Inflammatory macrophage treated with lipopolysaccharide for 1 hour (primary cell): ENCODE measurements at places on chromosomes 2 and 18.

GRCh38 chr18:76679259-76679658, 143.1 kb upstream of the ZNF236 start:
- DNase-seq: no peak

DNA sequence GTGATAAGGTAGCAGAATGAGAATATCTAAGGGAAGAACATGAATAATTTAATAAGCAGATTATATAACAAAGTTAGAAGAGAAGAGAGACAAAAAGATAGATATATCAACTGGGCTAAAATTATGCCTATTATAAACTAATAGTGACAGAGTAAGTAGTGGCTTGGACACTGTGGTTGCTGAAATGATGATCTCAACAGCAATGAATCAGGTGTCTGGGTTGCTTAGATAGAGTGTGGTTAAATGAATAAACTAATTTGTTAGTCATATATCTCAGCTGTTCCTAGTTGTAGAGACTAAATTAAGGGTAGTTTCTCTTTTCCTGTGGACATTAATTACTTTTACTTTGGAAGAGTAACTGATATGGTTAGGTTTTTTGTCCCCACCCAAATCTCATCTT, 1485.4 kb upstream of the CELF4 start:
- DNase-seq: no peak

- DNase-seq: no peak
Measured at GRCh38 chr18:79637921-79638909, 41.4 kb upstream of the CTDP1 start.

DNA sequence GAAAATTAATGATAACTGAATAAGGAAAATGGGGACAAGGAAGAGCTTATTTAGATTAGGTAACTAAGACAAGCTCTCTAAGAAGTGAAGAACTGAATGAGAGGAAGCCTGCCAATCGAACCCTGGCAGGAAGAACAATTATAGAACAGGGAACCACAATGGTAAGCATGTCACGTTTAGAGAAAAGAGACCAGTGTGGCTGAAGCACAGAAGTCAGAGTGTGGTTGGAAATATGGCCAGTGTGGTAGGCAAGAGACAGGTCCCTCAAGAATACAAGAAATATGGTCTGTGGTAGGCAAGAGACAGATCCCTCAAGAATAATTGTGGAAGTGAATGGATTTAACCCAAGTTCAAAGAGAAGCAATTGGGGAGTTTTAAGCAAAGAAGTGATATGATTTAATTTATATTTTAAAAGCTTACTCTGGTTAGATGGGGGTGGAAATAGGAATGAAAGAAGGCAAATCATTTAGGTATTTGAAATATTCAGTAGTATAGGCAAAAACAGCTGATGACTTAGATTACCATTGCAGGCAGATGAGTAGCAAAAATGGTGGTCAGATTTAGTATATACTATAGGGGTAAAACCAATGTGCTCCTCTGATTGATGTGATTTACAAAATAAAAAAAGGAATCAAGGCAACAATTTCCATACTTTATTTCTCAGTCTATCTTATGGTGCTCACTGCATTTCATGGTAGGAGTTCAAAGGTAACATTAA, 38.8 kb upstream of the ERMN start:
- no peak for DNase-seq

DNA sequence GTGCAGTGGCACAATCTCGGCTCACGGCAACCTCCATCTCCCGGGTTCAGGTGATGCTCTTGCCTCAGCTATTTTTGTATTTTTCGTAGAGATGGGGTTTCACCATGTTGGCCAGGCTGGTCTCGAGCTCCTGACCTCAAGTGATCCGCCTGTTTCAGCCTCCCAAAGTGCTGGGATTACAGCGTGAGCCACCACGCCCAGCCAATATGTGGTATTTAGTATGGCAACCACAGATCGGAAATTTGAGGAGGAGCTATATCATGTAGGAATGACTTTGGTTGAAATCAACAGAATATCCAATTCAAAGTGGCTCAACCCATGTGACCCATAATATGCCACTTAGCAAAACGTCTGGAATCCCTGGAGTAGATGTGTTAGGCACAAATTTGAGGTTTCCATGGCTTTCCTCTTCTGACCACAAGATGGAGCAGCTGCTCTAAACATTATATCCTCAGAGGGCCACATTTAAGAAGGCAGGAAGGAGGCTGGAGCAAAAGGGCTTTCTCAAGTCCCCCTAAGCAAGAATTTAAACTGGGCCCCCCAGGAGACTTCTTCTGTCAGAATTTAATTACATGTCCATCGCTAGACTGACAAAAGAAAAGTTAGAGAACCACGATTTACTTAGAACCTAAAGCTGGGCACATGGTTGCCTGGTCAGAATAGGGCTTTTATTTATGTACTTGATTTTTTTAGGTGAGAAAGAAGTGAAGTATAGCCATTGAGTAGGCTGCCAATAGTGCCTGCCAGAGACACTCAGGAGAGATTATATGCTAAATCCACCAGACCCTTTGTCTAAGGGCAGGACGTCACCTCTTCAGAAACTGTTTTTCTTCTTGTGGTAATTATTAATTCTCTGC, 49.6 kb upstream of the ITSN2 start:
- peak; percentile 39 for DNase-seq

DNA sequence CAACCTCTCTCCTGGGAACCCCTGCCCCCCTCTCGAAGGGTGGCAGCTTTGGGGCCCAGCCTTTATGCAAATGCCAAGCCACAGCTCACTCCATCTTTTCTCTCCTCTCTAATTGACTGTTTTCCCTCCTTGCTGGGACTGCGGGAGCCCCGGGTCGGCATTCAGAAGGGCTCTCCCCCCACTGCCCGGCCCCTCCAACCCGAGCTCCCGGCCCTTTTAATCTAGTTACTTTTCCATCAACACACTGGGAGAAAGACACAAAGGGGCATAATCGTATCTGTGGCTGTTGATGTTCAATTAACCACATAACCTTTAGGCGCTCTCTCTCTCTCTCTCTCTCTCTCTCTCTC, 95.4 kb downstream of the INHBB start:
- no peak for DNase-seq

DNA sequence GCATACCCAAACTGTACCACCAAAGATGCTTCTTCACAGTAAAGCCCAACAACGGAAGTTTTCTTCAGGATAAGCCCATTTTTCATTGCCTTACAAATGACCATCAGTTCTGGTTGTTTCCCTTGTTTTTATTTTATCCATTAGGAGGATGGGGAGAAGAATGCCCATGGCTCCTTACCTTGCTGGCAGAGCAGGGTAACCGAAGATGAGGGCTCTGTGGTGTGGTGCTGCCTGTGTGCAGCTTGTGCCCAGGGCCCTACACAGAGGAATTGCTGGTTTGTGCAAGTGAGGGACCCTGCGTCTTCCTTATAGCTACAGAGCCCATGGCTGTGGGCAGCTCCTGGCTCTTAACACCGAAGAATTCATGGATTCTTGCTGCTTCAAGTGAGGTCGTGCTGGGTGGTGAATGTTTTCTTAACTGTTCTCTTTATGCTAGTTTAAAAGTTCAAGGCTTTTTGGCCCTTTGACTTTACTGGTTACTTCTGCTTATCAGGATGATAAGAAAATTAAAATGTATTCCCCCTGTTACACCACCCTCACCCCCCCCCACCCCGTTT, 110.6 kb downstream of the MAP4K4 start:
- DNase-seq: no peak

DNA sequence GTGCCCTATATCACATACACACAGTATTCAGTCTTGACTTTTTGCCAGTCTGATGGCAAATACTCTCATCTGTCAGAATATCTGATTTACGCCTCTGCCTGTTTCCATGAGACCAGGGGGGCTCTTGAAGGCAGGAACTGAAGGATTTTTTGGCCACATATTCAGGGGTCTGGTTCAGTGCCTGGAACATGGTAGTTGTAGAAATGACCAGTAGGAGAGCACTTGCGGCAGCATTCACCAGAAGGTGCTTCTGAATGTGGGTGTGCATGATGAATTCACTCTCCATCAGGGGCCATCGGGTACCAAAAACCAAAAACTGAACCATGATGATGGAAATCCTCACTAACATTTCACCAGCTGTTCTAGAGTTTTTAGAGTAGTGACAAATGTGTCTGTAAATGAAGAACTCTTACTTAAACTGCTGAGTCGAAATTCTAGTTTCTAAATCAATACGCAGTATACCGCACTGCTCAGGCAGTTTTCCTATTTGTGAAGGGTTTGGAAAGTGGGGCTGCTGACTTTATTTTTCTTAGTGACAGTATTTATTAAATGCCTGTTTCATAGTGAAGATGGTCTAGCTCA, 54.6 kb downstream of the MERTK start:
- no peak for DNase-seq

DNA sequence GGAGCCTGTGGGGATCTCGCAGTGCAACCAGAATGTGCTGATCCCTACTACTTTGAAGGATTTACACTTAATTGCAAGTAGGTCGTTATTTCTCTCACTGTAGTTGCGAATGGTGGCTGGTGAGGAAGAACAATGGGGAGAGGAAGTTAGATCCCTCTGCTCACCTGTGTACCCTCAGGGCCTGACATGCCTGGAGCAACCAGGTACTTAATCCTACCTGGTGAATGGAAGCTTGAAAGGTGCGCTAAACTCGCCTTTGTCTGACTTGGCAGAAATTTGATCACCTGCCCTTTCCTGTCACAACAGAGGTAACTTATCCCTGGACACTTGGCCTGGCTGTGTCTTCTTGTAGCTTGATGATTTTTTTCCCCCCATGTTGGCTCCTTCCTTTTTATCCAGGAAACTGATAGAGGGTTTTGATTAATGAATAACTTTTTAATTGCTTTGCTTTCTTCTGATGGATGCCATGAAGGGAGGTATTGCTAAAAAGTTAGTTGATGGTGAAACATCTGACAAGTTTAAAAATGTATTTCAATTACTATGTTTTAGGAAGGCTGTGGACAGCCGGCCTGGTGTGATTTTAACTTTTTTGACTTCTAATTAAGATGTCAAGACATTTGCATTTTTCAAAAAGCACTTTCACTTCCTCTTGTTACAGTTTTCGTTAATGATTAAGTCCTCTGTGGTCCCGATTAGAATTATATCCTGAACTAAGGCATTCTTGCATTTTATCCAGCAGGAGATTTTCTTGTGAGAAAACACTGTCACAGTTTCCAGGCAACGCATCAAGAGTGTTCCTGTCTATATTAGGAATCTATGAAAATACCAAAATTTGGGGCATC, 9.2 kb downstream of the SGPP2 start:
- no peak for DNase-seq

DNA sequence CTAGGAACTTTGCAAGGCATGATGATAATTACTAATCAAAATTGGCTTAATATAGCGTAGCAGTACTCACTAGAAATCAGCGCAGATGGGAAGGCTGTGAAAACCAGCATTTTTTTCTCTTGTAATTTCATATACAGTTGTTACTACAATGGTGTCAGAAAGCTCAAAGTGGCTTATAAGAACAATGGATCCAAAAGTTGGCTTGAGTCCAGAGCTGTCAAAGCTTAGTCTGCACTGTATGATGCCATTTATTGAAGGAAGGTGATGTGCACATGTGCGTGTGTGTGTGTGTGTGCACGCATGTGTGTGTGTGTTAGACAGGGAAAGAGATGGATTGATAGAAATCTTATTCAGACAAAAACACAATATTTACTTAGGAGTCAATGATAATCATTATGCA, 341.3 kb downstream of the TGIF1 start:
- no peak for DNase-seq

DNA sequence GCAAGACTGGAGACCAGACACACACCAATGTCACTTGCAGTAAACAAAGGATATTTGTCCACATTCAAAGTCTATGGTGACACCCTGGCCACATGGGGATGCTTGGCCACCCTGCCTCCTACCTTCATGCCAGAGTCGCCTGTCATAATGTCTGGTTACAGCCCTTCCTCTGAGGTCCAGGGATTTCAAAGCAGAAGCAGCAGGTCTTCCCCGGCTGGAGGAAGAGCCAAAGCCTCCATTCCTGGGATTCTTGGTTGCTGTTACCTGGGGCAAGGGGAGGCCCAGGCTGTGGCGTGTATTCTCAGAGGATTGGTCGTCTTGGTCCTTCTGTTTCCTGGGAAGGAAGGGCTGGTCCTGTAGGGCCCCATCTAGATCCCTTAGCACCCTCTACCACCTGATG, 2.3 kb upstream of the ALPP start:
- no peak for DNase-seq

- no peak for DNase-seq
Measured at GRCh38 chr2:9657083-9657482, 26.3 kb upstream of the YWHAQ start.

DNA sequence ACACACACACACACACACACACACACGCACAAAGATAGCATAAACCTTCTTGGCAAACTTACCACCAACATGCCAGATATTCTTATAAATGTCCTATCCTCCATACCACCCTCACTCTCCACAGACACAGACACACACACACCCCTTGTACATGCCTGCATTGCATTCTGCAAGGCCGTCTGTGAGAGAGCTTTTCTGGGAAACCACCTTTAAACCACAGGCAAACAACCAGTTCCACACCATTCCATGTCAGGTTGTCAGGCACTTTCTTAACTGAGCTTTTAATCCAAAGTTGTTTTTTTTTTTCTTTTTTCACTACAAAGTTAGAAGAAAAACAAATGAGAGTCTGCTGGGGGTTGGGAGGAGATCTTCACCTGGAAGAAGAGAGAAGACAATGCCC, 221.1 kb downstream of the C1D start:
- DNase-seq: no peak

- no peak for DNase-seq
Measured at GRCh38 chr18:79383388-79384056, 12.2 kb upstream of the NFATC1 start.

DNA sequence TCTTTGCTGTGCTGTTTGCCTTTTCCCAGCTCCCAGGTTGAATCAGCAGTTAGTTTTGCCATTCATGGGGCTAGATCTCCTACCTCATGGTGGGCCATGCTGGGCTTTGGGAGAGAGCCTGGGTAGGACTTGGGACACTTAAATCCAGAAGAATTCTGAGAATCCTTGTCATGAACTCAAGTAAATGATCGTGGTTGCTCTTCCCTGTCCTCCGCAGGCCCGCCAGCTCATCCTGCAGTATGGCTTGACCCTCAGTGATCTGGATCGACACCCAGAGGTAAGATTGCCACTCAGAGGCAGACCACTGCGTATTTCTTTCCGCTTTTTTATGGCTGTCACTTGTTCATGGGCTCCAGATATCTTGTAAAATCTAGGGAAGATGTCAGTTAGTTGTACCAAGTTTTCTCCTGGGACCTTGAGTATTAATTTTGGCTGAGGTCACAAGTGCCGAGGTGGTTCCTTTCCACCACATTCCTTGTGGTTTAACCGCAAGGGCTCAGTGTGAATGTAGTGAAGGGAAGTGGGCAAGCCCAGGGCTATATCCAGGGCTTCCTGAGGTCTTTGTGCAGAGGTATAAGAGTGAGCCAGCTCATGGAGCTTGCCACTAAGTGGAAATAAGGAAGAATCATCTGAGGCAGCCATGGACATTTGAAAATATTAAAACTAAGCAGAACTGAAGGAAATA, 37.7 kb downstream of the RPIA start:
- DNase-seq: no peak

- peak; percentile 98 for DNase-seq
Measured at GRCh38 chr2:161136696-161137324, 23.4 kb upstream of the TANK start.

GRCh38 chr2:38634684-38635083, 31.2 kb upstream of the GALM start:
- peak; percentile 71 for DNase-seq

- no peak for DNase-seq
Measured at GRCh38 chr2:12317814-12318426, 398.8 kb upstream of the TRIB2 start.
